ENCODE measurements at places on chromosomes 7 and 10. TPM values are rescaled to one million over a fixed set of nuclear protein-coding genes. Genes with fewer than 3 reads are reported as not detected.

The CELF2 gene
- 3.6 TPM for polyA plus RNA-seq

The CXCL12 gene
- 79.4 TPM for polyA plus RNA-seq

The SHOC2 gene
- polyA plus RNA-seq, result 10.8 TPM

The AGMO gene
- not detected for polyA plus RNA-seq

The CFAP46 gene
- polyA plus RNA-seq, result 1.6 TPM

The ZNF804B gene
- polyA plus RNA-seq, result not detected

GRCh38 chr7:143388051-143388450 lies 6.9 kb downstream of the ZYX start:
- H3K4me3 ChIP-seq, result no peak overlapping the region
- H3K27me3 ChIP-seq, result no peaks in the 10 kb centered on the region
- peaks cover 60% of the 10 kb centered on the region for H3K4me1 ChIP-seq
- no peak overlapping the region for H3K27ac ChIP-seq

DNA sequence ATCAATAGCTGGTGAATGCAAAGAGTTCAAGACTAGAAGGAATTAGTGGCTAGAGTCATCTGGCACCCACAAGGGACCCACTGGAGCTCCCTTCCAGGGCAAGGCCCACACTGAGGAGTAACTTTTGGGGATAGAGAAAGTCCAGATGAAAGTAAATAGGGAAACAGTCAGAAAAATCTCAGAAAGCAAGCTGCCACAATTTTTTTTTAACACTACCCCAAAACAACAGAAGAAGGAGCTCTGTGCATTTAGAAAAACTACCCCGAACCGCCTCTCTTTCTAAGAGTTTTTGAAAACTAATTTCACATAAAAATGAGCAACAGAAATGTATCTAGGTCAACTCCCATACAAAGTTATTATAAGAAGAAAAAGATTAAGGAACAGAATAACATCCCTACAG lies 42.2 kb downstream of the AOAH start:
- H3K4me1 ChIP-seq, result no peaks in the 10 kb centered on the region
- no peak overlapping the region for H3K4me3 ChIP-seq
- H3K36me3 ChIP-seq, result no peaks in the 10 kb centered on the region
- peaks cover 2% of the 10 kb centered on the region for H3K27me3 ChIP-seq
- no peak for DNase-seq

GRCh38 chr7:55063061-55063460 lies 44.2 kb downstream of the EGFR start:
- no peak overlapping the region for H3K4me3 ChIP-seq
- peak overlapping the region; percentile 63 for H3K27ac ChIP-seq
- no peak for DNase-seq
- peaks cover 44% of the 10 kb centered on the region for H3K4me1 ChIP-seq

DNA sequence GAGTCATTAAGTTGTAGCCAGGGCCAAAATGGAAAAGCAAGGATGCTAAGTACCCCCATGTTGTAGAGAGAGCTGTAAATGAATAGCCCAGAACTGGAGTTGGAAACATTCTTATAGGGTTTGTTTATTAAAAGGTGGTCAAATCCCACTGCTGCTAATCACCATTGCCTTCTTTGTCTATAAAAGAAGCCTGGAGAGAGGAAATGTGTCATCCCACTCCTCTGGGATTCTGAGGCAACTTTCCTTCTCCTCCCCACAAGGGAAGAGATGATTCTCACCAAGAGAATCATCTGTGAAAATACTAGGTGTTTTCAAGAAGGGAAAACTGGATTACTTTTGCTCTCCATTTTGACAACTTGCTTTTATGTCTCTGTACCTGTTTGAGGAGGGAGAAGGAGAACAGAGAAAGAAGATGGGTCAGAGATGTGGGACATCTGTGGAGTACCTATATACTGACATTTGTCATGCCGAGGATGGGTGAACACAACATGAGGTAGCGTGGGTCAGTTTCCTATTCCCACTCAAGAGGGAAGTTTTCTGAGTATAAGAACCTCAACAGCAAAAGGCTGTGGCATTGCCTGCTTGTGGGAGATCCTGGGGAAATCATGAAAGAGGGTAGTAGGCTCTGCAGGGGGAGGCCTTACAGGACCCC lies 262.2 kb downstream of the KIF20B start:
- H3K4me3 ChIP-seq, result no peak overlapping the region
- H3K27ac ChIP-seq, result no peak overlapping the region
- H3K36me3 ChIP-seq, result no peaks in the 10 kb centered on the region
- no peak for DNase-seq

GRCh38 chr10:102645388-102645740 lies 1.1 kb downstream of the TRIM8 start:
- H3K36me3 ChIP-seq, result peaks cover 16% of the 10 kb centered on the region
- DNase-seq, result peak; percentile 78
- peak overlapping the region; percentile 77 for H3K4me3 ChIP-seq
- H3K4me1 ChIP-seq, result peaks cover 32% of the 10 kb centered on the region
- no peaks in the 10 kb centered on the region for H3K27me3 ChIP-seq

GRCh38 chr7:7103343-7104313 lies 78.7 kb upstream of the C1GALT1 start:
- peak; percentile 74 for DNase-seq
- no peaks in the 10 kb centered on the region for H3K36me3 ChIP-seq
- no peak overlapping the region for H3K4me3 ChIP-seq
- no peaks in the 10 kb centered on the region for H3K27me3 ChIP-seq

DNA sequence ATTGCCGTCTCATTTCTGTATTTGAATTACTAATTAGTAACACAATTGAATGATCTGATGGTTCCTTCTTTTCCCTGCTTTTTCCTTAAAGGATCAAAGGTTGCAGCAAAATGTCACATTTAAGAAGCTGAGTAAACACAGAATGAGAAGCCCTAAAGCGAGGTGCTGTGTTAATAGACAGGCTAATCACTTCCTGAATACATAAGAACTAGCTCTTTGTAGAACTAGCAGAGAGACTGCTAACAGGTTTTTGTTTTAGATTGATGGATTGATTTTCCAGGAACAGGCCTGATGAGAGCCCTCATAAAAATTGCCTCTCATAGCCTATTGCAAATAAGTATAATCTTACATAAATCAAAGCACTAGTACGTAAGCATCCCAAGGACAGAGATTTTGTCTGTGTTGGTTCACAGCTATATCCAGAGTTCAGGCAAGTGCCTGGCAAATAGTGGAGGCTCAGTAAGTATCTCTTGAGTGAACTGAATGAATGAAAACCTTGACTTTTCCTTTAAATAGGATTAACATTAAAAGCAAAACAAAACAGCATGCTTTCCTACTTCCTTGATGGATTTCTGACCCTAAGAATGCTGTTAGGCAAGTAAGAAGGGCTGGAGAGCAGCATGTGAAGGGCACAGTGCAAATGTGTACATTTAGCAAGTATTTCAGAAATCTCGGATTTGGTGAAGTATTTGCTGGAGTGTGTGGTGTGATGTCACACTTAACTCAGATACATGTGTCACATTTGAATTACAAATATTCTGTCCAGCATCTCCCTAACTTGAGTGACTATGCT lies 3.3 kb downstream of the TMEM229A start:
- DNase-seq, result no peak
- H3K36me3 ChIP-seq, result no peaks in the 10 kb centered on the region
- no peaks in the 10 kb centered on the region for H3K4me1 ChIP-seq
- peaks cover 30% of the 10 kb centered on the region for H3K27me3 ChIP-seq

DNA sequence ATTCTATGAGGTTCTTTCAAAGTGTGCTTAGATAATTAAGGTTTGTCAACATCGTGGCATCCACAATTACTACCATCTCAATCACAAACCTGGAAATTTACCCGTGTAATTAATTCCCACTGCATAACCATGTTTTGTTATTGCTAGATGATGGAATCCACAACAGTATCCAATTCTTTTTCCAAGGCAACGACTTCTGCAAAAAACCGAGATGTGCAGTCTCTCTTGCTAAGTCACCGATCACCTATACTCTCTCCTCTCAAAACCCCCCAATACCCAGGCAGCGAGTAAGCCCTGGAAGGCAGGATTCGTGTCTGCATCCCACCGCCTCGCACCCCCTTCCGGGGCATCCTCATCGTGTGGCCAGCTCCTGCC lies 678 bp upstream of the EIF4H start:
- H3K27ac ChIP-seq, result peak overlapping the region; percentile 88
- H3K4me3 ChIP-seq, result peak overlapping the region; percentile 92
- no peaks in the 10 kb centered on the region for H3K27me3 ChIP-seq
- peaks cover 7% of the 10 kb centered on the region for H3K4me1 ChIP-seq
- no peak for DNase-seq

DNA sequence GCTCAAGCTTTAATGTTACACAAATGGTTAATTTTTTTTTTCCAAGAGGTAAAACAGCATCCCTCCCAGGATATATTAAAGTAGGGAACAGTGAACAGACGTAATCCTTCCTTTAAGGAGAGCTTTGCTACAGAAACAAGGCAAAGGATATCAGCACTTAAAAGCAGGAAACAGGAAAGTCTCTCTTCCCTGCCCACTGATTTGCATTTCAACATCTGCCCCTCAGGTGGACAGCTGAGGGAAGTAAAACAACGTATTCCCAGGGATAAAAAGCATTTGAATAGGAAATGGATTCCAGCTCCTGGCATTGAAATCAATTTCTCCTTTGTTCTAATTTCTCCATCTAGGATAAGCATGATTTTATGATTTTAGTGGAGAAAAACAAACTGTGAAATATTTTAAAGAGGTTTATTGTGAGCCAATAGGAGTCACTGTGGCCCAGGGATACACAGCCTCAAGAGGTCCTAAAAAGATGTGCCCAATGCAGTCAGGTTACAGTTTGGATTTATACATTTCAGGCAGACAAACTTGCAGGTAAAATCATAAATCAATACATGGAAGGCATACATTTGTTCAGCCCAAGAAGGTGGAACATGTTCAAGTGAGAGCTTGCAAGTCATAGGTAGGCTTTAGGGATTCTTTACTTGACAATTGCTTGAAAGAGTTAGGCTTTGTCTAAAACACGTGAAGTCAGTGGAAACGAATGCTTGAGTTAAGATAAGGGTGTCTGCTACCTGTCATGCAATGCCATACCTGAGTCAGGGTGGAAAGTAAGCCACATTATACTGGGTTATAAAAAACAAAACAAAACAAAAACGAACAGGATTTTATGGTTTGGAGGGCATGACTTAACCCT lies 286.2 kb upstream of the VWC2 start:
- H3K36me3 ChIP-seq, result no peaks in the 10 kb centered on the region
- H3K27me3 ChIP-seq, result no peaks in the 10 kb centered on the region
- no peak for DNase-seq
- no peak overlapping the region for H3K4me3 ChIP-seq
- no peaks in the 10 kb centered on the region for H3K4me1 ChIP-seq

DNA sequence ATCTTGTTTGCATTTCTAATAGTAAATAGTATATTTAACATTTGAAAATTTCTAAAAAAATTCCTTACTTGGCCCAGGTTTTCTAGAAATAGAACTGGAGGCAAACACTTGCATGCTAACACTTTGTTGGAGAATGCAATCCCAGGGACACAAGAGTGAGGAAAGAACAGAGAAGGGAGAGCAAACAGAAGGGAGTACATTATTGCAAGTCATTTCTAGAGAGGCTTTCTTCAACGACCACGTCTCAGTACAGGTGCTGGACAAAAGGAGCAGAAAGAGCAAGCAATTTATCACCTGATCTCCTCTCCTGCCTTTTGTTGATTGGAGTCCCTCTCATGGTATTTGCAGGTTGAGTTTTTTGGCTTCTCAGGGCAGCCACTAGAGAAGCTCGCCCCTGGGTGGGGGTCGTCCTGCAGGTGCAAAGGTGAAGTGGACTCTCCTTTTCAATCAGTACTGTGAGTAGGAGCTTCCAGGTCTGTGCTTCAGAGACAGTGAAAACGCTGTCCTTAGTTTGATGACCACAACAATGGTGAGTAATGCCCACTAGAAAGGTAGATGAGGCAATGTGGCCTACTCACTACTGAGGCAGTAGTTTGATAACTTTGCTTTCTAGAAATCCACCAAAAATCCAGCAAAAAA lies 5.2 kb downstream of the CPED1 start:
- no peaks in the 10 kb centered on the region for H3K36me3 ChIP-seq
- peaks cover 7% of the 10 kb centered on the region for H3K4me1 ChIP-seq
- H3K27me3 ChIP-seq, result no peaks in the 10 kb centered on the region
- no peak overlapping the region for H3K27ac ChIP-seq

GRCh38 chr10:102419269-102420180 lies 940 bp upstream of the PSD start:
- no peak overlapping the region for H3K27ac ChIP-seq
- DNase-seq, result no peak
- H3K36me3 ChIP-seq, result peaks cover 6% of the 10 kb centered on the region
- peak overlapping the region; percentile 38 for H3K4me3 ChIP-seq
